ENCODE measurements at places on chromosomes 3 and 15.

GRCh38 chr3:9183011-9183410, 66.4 kb downstream of the SRGAP3 start:
- no peak for DNase-seq

- DNase-seq = no peak
Observed at GRCh38 chr3:161014843-161015749, 90.1 kb downstream of the B3GALNT1 start.

- DNase-seq = no peak
Observed at GRCh38 chr15:95269242-95270183, 1038.2 kb downstream of the MCTP2 start.

DNA sequence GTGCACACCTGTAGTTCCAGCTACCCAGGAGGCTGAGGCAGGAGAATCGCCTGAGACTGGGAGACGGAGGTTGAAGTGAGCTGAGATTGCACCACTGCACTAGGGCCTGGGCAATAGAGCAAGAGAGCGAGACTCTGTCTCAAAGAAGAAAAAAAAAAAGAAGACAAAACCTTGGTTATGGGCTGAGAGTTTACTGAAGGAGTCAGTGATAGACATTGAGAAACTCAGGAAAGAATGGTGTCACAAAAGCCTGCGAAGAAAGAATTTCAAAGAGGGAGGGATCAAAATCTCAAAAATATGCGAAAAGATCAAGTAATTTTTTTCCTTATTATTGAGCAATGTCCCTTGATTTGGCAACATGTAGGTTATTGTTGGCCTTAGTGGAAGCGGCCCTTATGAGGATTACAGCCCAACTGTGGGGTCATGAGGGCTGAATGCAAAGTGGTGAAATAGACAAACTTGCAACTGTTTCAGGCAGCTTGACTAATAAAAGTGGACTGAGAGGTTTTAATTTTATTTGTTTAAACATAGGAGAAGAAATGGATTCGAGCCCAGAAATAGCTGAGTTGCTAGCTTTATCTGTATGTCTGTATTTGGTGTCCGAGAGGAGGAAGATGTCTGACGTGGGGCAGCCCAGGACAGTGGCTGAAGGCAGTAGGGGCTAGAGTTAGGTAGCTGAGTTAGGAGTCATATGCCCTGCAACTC, 18.8 kb upstream of the CELF6 start:
- DNase-seq = no peak

DNA sequence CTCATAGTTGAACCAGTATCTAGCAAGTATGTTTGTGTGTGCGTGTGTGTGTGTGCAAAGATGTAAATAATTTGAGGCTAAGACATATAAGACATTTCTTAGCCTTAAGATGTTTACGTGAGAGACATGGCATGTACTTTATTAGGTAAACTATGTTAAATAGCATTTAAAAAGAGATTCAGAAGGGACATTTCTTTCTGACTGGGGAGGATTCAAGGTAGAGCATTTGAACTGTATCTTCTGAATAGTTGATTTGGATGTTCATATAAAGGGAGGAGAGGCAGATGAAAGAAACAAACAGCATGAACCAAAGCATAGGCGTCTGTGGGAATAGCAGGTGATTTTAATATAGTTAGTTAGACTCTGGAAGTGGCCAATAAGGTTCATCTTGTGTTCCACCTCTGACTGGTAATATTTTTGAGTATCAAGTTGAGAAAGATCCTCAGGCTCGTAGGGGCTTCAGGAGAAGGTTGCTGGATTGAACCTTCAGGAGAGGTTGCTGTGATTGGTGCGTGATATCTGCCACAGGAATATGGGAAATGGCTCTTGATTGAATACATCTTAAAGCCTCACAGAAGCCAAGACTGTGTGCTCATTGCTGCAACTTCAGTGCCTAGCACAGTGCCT, 12.6 kb downstream of the NFKBIZ start:
- DNase-seq = no peak

DNA sequence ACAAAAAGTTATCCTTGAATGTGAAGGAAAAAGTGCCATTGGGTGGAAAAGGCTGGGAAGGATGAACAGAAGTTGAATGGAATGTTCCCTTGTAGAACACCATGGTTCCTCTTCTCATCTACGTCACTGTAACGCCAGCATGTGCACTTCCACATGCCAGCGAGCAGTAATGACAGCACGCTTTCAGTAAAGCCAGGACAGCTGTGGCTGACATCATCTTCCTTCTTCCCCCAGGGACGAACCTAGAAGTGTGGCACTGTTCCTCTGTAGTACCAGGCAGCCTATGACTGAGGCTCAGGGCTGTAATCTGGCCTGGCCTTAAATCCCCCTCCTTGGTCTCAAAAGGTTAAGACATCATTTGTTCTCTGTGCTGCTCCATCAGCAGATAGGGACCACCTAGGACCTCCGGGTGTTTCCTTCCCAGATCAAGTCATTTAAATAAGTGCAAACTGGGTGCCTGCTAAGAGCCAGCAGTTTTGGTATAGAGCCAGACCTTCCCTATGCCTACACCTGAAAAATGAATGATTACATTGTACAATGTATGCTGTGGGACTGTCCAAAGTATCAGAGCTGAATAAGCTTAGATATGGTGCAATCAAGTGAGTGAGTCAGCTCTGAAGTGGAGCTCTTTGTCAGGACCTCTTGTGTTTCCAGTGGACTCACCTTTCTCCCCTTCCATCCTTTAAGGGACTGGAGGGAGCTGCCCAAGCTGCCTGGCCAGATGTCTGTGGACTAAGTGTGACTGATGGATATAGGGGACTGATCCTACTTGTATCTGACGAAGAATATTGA, 5.6 kb upstream of the SRPRB start:
- DNase-seq = no peak

DNA sequence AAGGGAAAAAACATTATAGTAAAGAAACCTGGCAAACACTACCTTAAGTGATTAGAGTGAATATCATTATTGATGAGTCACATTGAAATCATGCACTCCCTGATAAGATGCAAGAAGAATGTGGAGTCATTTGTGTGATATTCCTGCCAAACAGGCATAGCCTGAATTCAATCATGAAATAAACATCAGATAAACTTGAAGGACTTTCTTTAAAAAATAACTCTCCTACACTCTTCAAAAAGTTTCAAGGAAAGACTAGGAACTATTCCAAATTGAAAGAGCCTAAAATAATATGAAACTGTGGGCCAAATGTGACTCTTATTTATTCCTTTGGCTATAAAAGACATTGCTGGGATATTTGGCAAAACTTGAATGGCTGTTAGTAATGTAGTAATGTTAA, 625.7 kb upstream of the LMCD1 start:
- DNase-seq = no peak

GRCh38 chr3:120214176-120214575, 70.8 kb downstream of the GPR156 start:
- DNase-seq = no peak

DNA sequence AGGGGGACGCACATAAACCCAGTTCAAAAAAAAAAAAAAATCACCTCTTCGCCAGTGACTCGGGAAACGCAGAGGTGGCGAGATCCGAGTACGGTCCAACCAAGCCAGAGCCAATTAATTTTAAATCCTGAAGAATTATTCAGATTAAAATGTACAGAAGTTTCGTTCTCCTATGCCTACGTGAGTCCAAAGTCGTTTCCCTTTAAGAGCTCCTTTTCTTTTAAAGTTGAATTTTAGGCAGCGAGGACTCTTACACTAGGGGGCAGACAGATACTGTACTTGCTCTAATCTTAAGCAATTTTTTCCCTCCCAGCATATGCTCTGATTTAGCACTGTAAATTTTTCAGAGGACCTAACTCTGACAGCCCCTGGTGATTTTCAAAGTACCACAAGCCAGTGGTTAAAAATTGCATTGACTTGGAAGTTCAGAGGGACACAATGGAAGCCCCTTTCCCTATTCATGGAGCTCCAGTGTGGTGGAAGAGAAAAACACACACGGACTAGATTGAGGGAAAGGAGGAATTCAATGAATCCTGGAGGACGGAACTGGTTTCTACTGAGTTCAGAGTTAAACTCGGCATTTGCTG, 3.3 kb upstream of the NR2F2 start:
- DNase-seq = no peak

DNA sequence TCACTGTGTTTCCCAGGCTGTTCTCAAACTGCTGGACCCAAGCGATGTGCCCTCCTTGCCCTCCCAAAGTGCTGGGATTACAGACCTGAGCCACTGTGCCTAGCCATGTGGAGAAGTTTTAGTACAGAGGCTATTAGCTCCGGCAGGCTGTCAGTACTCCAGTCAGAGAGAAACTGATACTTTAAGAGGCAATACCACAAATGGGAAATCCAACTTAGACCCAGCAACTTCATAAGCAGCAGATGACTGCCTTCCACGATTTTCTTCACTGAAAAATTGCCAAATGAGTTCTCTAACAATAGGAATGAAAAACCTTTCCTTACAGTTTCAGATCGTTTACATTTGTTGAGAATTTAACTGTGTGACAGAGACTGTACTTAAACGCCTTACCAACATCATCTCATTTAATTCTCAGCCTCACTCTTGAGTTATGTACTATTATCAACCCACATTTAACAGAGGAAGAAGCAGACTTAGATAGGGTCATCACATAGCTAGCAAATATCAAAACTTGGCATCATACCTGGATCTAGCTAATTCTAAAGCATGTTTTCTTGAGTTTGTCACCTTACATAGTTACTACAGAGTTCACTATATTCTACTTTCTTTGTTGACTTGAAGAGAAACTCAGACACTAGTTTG, 127.4 kb downstream of the TCF12 start:
- DNase-seq = no peak

GRCh38 chr15:37446921-37447320, 346.6 kb upstream of the MEIS2 start:
- no peak for DNase-seq

DNA sequence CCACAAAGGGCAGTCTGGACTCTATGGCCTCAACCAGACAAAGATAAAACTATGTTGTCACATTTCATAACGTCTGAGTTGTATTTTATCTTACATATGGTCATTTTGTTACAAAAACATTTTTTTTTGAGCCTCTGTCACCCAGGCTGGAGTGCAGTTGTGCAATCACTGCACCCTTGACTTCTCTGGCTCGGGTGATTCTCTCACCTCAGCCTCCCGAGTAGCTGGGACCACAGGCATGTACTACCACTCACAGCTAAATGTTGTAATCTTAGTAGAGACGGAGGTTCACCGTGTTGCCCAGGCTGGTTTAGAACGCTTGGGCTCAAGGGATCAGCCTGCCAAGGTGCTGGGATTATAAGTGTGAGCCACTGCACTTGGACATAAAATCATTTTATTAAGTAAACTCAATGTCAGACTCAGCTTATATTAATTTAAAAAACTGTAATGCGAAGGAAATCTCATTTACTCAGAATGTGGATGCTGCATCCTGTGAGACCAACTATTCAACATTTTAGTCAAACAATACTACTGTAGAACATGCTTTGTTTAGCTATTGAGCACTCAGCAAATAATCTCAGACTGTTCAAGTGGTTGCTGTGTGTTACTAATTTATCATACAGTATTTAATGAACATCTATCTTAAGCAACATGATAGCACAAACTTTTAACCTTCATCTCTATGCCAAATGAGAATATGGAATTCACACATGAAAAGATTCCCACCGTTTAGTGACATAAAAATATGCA, 209.2 kb downstream of the TBL1XR1 start:
- DNase-seq = no peak

DNA sequence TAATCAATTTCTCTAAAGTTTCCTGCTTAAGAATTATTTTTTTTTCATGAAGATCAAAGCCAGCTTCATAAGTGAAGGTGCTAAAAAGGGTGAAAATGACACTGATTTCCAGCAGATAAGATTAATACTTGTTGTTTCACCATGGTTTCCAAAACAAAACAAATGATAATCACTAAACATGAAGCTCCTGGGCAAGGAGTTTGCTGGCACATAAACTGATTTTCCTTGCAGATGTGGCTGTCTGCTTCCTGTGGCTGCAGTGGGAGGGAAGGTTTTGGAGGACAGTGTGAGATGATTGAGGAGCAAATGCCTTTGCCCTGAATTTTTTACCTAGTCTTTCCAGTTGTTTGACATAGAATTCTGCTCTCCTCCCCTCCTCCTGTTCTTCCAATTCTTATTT, 228.8 kb downstream of the DIPK2A start:
- no peak for DNase-seq

GRCh38 chr3:185200639-185201038, 47.8 kb upstream of the C3orf70 start:
- DNase-seq = no peak

DNA sequence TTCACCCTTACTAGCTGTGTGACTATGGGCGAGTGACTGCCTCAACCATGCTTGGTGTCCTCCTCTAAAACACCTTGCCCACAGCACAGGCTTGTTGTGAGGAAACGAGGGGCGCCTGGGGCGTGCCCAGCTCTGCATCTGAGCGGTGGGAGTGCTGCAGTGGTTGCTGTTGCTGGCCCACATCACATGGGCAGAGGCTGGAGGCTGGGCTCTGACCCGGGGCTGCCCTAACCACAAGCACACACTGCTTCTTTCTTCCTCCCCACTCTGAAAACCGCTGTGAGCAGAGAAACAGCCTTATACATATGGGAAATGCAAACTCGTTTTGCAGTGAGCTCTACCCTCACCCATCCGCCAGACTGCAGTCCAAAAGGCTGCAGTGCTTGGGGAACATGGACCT, 74.8 kb upstream of the RPL32 start:
- DNase-seq = no peak

DNA sequence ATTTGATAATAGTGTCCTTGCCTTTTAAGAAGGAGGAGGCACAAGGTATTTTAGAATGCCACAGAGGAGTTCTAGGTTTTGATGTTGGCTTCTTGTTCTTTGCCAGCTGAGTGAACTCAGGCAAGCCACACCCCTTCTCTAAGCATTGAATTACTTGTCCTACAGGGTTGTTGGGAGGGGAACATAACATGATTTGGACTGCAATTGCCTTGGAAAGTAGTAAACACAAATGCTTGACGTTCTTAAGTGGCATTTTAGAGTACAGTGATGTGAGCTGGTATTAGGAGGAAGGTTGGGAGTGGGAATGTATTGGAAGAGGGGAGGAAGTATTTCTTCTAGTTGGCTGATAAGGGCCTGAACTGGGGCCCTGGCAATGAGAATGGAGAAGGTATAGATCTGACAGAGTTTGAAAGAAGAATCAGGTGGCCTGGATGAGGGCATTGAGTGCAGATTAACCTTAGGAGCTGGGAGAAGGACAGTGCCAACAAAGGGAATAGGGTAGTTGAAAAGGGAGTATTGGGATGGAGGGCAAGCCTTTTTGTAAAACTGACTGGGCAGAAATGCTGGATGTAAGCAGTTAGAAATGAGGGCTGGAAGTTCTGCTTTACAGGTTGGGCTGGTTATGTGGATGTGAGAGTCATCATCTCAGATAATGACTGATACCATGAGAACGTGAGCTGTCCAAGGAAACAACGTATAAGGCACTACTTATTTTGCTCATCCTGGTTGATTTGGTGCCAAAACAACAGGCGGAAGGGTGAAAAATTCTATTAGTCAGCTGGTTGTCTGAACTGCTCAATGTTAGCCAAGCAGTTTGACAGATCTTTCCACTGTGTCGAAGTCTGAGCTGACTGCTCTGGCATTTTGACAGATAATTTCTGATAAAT, 16.7 kb downstream of the KAT2B start:
- no peak for DNase-seq

DNA sequence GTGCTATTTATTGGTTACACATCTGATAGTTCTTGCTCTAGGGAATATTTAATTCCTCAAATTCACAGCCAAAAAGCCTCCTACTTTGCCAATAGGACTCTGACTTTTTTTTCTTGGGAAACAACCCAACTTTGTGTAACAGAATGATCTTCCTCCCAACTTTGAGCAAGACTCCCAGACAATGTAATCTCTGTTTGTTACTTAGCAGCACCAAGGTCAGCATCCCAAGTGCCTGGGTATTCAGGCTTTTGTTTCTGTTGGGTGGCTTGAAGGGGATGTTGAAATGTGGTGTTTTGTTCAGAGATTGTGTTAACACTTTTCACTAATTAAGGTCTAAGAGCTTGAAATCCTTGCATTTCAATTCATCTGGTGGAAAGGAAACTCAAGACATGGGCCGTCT, 115.8 kb downstream of the ADAMTS9 start:
- no peak for DNase-seq

Data from activated T-cell treated with anti-CD3 and anti-CD28 coated beads for 4 hours (primary cell).